Osteoblast (primary cell): ENCODE measurements at places on chromosomes 16 and 17. TPM values are rescaled to one million over a fixed set of nuclear protein-coding genes. Genes with fewer than 3 reads are reported as not detected.

- DNase-seq = no peak
These were observed 84.2 kb downstream of the ABCC6 start for GRCh38 chr16:16139061-16139460.

Gene CLEC3A
- total RNA-seq = not detected in 2 replicates

DNA sequence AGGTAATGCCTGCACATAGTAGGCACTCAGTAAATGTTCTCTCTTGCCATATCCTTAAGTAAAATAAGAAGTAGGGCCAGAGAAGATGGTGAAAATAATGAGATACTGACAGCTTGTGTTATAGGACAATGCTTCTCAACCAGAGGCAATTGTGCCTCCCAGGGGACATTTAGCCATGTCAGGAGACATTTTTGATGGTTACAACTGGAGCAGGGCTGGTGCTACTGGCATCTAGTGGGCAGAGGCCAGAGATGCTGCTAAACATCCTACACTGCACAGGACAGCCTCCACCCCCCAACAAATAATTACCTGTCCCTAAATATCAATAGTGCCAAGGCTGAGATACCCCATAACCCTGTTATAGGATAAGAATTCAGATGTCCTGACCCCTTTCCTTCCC lies 1.7 kb downstream of the RAD51D start:
- peak; percentile 27 for DNase-seq

- DNase-seq = peak; percentile 100
These were observed at the start of gene DOC2B for GRCh38 chr17:181245-182049. Gene DOC2B (minus strand): TSS chr17:181650. CDS start chr17:181479, 171 bp downstream.

- no peak for DNase-seq
These were observed 139.8 kb downstream of the ENGASE start for GRCh38 chr17:79214459-79214858.

GRCh38 chr16:66036184-66036583 lies 330.3 kb upstream of the CDH5 start:
- no peak for DNase-seq

DNA sequence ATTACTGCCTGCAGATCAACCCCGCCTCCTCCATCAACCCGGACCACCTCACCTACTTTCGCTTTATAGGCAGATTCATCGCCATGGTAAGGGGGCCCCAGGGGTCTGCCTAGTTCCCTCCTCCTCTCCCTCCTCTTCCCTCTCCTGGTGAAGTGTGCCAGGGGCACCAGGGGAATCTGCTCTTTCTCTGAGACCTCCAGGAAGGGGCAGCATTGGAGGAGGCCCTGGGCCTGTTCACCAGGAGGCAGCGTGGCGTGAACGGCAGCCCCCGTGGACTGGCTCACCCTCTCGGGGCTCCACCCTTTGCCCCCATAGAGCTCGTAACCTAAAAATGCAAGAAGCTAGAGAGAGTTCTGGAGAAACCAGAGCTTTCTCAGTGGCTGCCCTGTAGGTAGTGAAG lies 17.1 kb upstream of the CLEC18A start:
- DNase-seq = no peak

- no peak for DNase-seq
These were observed 19.3 kb upstream of the RAI1 start for GRCh38 chr17:17661834-17662385.

DNA sequence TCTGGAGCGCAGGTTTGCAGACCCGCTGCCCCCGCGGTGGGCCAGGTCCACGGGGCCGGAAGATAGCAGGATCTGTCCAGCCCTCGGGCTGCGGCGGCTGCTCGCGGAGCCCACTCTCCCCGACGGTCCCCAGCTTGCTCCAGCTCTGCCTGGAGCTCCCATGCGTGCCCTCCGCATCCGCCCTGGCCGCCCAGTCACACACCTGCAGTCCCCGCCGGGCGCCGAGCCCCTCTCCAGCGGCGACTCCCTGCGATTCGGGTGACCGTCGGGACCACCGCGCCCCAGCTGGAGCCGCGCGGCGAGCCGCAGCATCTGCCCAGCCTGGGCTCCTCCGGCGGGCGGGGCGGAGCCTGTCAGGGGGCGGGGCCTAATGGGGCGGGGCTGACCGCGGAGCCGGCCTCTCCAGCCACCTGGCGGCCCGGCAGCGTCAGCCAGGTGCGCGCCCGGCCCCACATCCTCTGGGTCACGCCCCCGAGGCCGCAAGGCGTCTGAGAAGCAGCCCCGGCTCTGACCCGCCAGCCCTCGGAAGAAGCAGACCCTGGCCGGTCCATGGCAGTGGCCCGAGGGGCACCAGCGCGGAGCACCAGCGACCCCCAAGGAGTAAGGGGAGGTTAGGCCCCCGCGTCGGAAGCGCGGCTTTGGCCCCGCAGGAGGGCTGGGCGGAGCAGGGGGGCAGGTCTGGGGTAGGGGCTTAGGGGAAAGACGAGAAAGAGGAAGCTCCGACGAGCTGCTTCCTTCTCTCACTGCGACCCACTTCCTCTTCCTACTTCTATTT lies at the start of gene PIK3R5:
Gene PIK3R5, minus strand, starts transcription at position 314 of the 775 bp plus-strand sequence. CDS start 54,213 bp downstream, outside the sequence.
- DNase-seq = no peak

GRCh38 chr17:17416400-17417360 lies 60.1 kb upstream of the MED9 start:
- DNase-seq = no peak

DNA sequence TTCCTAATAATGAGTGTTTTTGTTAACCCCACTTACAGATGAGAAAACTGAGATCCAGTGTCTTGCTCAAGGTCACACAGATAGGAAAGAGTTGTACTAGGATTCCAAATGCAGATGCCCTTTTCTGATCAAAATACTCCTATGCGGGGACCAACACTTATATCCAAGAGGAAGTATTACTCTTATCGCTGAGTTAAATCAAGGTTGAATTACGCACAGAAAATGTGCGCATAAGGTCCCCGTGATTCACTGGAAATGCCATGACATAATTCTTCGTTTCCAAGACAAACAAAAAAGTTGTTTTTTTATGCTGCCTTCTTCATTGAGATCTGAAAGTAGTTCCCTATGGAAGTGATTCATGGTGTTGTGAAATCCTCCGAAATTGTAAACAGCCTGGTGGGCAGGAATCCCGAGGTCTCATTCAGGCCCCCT lies 463.8 kb upstream of the HSBP1 start:
- peak; percentile 86 for DNase-seq

Gene CSH2
- not detected in 2 replicates for total RNA-seq

GRCh38 chr17:54933921-54934320 lies 33.3 kb downstream of the TOM1L1 start:
- DNase-seq = no peak

Gene ABCA6
- 30.4 and 31.8 TPM in 2 replicates for total RNA-seq

Gene SLC5A10
- total RNA-seq = not detected in 2 replicates

Gene SSTR5
- total RNA-seq = not detected in 2 replicates

Gene KRTAP16-1
- not detected in 2 replicates for total RNA-seq

Gene DPEP3
- not detected in 2 replicates for total RNA-seq

DNA sequence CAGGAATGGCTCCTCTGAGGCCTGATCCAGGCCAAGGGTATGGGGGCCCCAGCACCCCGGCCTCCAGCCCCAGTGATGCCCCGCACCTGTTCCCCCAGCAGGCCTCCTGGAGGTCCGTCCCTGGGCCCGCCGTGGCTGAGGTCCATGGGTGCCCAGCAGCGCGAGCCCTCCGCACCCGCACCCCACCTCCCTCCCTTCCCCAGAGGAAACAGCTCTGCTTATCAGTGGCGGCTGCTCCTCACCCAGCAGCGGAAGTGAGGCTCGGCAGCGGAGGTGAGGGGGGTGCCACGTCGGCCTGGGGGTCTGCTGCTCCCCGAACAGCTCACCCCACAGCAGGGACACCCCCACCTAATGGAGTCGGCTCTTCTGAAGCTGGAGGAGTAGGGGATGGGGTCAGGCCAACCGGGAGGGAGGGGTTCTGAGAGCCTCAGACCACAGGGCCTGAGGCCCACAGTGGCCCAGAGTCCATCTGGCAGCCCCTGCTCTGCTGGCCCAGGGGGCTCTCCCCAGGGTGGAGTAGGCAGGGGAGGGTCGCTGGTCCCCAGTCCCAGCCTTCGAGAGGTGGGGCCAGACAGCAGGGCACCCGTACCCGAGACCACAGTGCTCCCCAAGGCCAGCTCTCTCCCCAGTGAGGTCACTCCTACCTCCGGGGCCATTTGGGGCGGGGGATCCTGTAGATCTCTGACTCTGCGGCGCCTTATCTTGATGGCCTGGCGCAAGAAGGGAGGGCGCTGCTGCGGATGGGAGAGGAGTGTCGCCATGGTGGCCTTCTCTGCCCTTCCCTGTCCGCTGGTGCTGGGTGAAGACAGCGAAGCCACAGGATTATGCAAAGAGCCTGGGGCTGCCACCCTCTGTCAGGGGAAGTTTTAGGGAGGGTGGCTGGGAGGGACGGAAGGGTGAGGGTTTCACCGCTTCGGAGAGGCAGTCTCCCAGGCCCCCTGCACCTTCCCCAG lies at the start of gene UNC13D:
Gene UNC13D, minus strand, starts transcription at position 828 of the 953 bp plus-strand sequence. Its CDS starts 67 bp downstream, at position 761.
- peak; percentile 66 for DNase-seq

Gene GID4
- total RNA-seq = 13.0 and 13.3 TPM in 2 replicates

GRCh38 chr17:80724775-80725266 lies 180.2 kb downstream of the RPTOR start:
- DNase-seq = peak; percentile 91

DNA sequence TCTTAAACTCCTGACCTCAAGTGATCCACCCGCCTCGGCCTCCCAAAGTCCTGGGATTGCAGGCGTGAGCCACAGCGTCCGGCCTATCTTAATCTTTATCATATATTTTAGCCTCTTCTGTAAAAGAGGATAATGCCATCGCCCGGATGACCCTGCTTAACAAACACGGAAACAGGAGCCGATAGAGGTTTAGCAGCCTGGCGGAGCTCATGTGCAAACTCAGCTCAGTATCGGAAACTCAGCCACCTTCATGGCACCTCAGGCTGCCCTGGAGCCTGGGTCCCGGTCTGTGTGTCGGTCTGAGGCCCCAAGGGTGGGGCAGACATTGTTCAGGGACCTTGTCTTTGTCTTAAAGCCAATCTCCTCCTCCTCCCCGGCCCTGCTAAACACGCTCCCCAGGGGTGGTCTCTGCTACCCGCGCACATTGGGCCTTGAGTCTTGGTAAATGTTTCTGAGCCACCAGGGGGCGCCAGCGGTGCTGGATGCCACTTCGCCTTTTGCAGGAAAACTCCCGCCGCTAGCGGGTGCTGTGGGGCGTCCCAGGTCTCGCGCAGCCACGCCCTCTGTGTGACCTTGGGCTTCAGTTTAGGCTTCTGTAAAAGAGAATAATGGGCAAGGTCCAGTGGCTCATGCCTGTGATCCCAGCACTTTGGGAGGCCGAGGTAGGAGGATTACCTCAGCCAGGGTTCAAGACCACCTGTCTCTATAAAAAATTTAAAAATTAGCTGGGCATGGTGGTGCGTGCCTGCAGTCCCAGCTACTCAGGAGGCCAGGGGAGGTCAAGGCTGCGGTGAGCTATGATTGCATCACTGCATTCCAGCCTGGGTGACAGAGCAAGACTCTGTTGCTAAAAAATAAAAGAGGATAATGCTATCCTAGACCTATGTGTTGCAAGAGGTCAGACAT lies 2.7 kb downstream of the CETP start:
- no peak for DNase-seq

Gene TBC1D3L
- total RNA-seq = 4.0 TPM in 1 of 2 replicates, not detected in the other

- peak; percentile 79 for DNase-seq
These were observed 22.5 kb downstream of the KCTD19 start for GRCh38 chr16:67304020-67304419.

- no peak for DNase-seq
These were observed 89.0 kb upstream of the CDH5 start for GRCh38 chr16:66277311-66278070.

- DNase-seq = no peak
These were observed 378.0 kb downstream of the SLC39A11 start for GRCh38 chr17:72714357-72714966.

Gene ZNF469
- 5.3 and 8.3 TPM in 2 replicates for total RNA-seq

DNA sequence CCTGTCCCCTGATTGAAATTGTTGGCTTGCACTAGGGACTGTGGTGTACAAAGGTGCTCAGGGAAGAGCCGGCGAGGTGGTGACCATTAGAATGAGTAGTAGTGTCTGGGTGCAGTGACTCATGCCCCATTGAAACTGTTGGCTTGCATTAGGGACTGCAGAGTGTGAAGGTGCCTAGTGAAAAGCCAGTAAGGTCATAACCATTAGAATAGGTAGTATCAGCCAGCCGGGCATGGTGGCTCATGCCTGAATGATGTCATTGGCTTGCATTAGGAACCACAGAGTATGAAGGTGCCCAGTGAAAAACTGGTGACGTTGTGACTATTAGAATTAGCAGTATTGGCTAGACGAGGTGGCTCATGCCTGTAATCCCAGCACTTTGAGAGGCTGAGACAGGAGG lies 78.9 kb downstream of the ABCC6 start:
- DNase-seq = no peak

GRCh38 chr16:84059111-84059510 lies 16.5 kb upstream of the SLC38A8 start:
- DNase-seq = peak; percentile 32

- DNase-seq = peak; percentile 99
These were observed 29.4 kb upstream of the MTSS2 start for GRCh38 chr16:70715055-70715858.

DNA sequence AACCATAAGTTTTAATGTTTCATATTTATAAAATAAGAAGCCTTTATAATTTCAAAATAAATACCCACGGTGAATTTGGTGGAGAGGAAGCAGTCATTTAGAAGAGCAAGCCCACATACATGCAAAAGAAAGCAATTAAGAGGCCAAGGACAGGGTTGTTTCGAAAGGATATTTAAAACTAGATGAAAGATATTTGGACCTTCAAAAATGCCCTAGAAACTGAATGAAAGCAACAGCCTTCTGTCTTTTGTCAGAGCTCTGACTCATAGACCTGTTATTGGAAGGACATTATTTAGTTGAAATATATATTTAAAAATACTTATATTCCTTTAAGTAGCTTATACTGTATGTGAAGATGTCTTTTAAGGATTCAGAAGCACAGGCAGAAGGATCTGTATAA lies 8.6 kb upstream of the METTL9 start:
- peak; percentile 63 for DNase-seq

DNA sequence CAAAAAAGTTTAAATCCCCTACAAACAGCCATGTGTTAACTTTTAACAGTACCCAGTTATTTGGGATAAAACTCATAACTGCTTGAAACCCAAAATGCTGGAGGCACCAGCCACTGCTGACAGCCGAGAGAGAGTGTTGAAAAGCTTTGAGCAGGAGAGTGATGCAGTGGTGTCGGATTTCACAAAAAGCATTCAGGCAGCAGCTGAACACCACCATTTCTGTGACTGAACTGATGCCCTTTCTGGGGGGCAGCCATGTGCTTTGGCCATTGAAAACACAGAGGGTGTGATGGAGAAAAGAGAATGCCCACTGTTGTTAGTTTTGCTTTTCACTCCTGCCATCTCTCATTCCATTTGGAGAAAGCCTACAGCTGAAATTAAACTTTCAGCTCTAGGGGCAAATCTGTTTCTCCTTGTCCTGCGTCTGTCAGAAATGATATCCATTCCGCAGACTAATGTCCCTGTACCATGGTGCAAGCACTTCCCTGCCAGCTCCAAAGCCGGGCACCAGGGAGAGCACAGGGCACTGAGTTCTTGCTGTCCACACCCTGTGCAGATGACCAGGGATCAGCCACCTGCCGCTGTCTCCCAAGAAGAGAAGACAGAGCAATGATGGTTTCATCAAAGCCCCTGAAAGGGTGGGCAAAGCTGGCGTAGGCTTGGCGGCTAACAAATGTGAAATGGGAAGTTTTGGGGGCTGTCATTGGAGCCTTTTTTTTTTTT lies 16.6 kb upstream of the MLYCD start:
- DNase-seq = no peak

Gene GRAPL
- total RNA-seq = not detected in 2 replicates
